Keratinocyte (primary cell): ENCODE measurements at places on chromosomes 7 and 10. TPM values are rescaled to one million over a fixed set of nuclear protein-coding genes. Genes with fewer than 3 reads are reported as not detected.

Gene GSTK1
- polyA plus RNA-seq: 133 to 171 TPM (median 157 TPM) in 3 replicates

Gene RRP12
- polyA plus RNA-seq: 11.1 to 17.5 TPM (median 14.8 TPM) in 3 replicates

Gene CYP2C8
- polyA plus RNA-seq: 0.07 to 0.16 TPM (median 0.10 TPM) in 3 replicates

Gene ASB15
- not detected in 3 replicates for polyA plus RNA-seq

Gene TWIST1
- polyA plus RNA-seq: 1.5 to 3.0 TPM (median 1.7 TPM) in 3 replicates

Gene CYP3A7
- polyA plus RNA-seq: not detected in 3 replicates

Gene STEAP1B
- polyA plus RNA-seq: 12.0 to 18.9 TPM (median 14.9 TPM) in 3 replicates

GRCh38 chr7:2299131-2299829 lies 15.0 kb downstream of the SNX8 start:
- DNase-seq: no peak

DNA sequence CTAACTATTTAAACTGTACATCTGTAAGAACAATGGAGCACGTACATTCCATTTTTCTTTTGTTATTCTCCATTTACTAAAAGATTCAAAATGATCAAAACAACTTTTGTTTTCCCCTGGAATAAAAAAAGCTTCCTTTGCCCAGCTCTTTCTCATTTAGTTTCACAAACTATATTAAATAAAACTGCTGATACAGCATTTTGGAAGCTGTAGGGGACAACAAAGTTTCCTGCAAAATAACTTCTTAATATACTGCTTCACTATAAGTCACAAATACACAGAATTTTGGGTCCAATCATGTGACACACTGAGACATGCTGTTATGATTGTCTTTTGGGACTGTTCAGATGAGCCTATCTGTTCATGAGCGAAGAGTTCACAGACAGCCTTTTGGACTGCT lies 222.4 kb downstream of the ADAM12 start:
- no peak for DNase-seq

- no peak for DNase-seq
Observed at GRCh38 chr10:75422913-75423312, 8.5 kb upstream of the LRMDA start.

DNA sequence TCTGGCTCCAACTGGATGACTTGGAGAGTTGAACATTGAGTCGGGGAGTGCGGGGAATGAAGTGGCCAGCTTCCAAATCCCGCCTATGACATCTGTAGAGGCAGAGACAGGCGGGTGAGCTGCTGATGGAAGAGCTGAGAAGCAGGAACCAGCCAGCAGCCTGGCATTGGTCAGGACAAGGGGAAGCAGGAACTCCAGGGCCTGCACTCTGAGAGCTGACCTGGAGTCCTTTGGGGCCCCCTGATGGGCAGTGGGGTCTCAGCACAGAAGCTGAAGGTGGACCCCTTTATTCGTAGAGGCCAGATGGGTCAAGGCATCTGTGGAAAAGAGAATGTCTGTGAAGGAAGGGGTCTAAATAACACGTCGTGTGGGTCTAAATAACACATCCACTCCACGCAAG lies 57.0 kb downstream of the SEC61G start:
- no peak for DNase-seq

- DNase-seq: no peak
Observed at GRCh38 chr10:74507951-74508350, 318.4 kb upstream of the KAT6B start.

- no peak for DNase-seq
Observed at GRCh38 chr7:67453580-67454380, 457.1 kb downstream of the TYW1 start.

- no peak for DNase-seq
Observed at GRCh38 chr10:97888134-97888533, 38.5 kb downstream of the GOLGA7B start.

- no peak for DNase-seq
Observed at GRCh38 chr7:142733271-142733670, 16.0 kb upstream of the PRSS1 start.

GRCh38 chr7:129053938-129054437 lies 923 bp downstream of the TNPO3 start:
- no peak for DNase-seq

GRCh38 chr10:104252368-104252767 lies 2.3 kb upstream of the GSTO1 start:
- no peak for DNase-seq
